Fibroblast of skin of abdomen (primary cell): ENCODE measurements at places on chromosomes 1 and 21.

DNA sequence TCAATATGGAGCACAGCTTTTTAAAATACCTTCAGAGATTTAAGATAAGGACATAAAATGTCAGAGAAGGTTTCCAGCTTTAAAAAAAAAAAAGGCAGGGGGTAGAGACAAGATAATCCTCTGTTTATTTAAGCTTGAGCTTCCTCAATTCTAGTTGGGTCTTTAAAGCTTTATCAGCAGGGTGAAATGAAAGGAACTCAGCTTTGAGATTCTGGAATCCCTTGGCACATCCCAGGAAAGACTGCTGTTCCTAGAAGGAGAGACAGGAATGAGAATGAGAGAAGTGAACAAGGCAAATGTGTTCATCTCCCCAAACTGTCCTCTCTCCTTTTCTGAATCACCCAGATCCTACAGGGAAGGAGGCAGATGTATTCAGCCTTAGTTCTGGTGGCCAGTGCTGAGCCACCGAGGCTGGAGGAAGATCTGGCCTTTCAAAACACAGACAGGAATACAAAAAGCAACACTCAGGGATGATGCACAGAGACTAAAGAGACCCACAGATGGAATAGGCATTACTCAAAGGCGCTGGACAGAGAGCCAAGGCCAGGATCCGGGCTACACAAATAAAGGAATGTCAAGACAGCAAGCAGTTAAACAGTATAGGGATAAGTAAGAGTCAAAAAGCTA, 385.8 kb upstream of the DUSP10 start:
- DNase-seq, result no peak

DNA sequence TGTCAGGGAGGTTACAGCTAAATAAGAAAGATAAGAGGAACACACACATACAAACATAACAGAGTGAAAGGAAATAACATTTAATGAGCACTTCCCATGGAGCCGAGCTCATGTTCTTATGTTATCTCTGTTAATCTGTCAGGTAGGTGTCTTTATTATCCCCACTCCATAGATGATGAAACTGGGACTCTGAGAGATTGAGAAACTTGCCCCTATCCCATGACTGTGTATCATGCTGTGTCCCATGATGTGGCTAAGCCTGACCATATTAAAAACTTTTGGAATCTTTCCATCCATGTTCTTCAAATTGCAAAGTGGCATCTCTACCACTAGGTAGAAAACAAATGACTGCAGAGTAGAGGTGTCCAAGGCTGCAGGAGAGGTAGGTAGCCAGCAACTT, 285.2 kb upstream of the SGIP1 start:
- no peak for DNase-seq

- DNase-seq, result peak; percentile 37
Measured at GRCh38 chr1:174982971-174983689, 16.6 kb upstream of the CACYBP start.

DNA sequence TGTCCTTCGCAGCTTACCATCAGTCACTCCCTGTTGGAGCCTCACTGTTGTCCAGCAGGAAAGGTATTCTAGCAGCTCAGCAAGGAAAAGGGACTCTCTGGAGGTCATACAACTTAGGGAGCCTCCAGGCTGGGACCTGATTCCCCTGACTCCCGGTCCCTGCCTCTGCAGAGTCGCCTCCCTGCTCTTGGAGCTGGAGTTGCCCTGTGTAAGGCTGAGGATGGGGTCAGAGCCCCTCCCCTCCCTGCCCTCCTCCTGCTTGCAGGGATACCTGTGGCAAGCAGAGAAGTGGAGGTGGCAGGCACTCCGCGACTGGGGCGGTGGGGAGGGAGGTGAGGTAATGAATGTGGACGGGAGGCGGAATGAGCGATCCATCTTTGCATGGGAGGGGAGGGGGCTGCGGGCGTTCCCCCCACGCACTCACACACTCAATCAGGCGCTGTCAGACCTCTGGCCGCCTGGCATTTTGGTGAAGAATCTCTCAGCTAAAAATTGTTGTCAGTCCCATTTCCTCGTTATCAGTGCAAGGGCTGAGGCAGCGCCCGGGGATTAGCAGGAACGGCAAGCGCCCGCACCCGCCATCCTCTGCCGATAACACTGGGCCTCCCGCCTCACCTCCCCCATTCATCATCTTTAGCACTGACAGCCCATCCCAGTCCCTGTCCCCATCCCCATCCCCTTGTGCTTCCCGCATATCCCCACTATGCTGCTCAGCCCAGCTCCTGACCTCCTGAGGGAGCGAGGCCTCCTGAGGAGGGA, 64.3 kb downstream of the TMEM53 start:
- DNase-seq, result no peak

DNA sequence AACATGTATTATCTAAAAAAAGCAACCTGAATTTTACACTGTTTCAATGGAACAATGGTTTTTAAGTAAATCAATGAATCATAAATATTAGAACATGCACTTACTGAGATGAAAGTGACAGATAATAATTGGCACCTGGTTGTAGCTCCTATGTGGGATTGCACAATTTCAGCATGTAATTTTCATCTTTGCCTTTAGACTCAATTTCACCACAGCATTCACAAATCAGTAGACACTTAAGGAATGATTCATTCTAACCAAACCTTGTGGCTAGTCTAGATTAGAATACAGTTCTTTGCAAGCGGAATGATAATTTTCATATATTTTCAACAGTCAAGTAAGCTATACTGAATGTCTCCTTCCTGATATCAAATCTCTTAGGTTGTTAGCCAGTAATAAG, 853.4 kb downstream of the KCNT2 start:
- peak; percentile 56 for DNase-seq

DNA sequence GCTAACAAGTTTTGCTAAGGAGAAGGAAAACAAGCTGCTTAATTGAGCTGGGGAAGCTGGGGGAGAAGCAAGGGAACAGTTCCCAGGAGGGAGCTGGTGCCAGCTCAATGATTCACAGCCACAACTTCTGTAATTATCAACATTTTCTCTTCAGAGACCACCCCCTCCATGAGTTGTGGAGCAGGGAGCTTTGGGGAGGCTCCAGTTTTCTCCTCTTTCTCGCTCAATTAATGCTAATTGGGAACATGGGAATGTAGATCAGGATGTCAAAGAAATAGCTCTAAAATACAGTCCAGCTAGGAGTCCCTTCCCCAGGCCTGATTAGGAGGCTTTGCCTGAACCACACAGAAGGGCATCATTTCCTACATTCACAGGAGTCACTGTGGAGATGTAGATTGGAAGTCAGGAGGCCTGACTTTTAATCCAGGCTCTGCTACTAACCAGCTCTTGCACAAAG, 12.1 kb upstream of the MNDA start:
- no peak for DNase-seq

DNA sequence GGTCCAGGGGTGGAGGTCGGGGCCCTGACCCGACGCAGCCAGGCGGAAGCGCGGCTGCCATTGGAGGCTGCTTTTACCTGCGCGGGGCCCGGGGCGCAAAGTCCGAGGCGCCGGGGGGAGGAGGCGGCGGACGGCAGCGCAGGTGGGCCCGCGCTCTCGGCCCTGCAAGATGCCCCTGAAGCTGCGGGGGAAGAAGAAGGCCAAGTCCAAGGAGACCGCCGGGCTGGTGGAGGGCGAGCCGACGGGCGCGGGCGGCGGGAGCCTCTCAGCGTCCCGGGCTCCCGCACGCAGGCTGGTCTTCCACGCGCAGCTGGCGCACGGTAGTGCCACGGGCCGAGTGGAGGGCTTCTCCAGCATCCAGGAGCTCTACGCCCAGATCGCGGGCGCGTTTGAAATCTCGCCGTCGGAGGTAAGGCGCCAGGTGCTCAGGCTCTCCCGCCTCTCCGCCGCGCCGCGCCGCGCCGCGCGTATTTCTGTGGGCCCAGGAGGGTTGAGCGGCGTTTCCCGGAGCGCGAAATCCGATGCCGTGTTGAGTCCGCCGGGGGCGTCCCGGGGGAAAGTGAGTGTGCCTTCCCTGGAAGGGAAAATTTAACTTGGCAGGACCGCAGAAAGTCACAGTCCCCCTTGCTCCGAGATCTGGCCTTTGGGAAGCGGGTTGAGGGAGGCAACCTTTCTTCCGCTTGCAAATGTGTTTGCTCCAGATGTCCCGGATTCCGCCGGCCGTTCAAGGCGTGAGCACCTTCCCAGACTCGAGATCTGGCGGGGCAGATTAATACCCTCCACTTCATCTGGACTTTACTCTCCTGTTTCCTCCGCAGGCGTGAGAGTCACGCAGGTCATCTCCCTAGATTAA, at the start of gene GIPC2:
Gene GIPC2 (plus strand): TSS at position 41 of the 853 bp plus-strand sequence. CDS start 129 bp downstream, at position 170.
- peak; percentile 17 for DNase-seq

DNA sequence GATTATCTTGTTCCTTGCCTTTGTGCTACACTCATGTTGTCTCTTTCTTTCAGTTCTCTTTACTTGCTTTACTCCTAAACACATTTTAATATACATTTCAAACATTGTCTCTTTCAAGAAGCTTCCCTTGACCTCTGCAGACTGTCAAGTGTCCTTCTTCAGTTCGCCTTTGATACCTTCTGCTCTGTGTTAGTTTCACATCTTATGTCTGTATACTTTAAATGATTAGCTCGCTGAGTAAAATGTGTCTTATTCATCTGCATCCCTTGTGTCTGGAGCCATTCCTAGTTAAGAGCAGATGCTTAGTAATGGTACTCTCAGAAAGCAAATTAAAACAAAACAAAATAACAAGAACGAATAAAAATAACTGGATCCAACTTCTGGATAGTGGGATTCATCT, 303.3 kb downstream of the S1PR1 start:
- DNase-seq, result no peak

DNA sequence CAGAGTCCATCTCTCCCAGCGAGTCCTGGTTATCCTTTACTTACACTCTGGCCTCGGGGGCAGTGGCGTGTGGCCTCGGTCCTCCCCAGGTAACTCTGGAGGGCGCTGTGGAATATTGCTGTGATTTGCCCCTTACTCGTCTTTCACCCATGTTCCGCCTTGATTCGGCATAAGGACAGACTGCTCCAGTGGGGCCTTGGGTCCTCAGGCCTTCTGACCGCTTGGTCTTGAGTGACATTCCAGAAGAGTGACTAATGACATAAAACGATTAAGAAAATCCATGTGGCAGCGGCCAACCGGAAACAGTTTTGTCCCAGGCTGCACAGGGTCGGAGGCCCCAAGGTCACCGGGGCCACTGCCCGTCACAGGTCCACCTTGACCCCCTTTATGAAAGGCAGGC, 11.0 kb downstream of the ICMT start:
- no peak for DNase-seq

- DNase-seq, result no peak
Measured at GRCh38 chr1:88376421-88376820, 307.7 kb upstream of the PKN2 start.

DNA sequence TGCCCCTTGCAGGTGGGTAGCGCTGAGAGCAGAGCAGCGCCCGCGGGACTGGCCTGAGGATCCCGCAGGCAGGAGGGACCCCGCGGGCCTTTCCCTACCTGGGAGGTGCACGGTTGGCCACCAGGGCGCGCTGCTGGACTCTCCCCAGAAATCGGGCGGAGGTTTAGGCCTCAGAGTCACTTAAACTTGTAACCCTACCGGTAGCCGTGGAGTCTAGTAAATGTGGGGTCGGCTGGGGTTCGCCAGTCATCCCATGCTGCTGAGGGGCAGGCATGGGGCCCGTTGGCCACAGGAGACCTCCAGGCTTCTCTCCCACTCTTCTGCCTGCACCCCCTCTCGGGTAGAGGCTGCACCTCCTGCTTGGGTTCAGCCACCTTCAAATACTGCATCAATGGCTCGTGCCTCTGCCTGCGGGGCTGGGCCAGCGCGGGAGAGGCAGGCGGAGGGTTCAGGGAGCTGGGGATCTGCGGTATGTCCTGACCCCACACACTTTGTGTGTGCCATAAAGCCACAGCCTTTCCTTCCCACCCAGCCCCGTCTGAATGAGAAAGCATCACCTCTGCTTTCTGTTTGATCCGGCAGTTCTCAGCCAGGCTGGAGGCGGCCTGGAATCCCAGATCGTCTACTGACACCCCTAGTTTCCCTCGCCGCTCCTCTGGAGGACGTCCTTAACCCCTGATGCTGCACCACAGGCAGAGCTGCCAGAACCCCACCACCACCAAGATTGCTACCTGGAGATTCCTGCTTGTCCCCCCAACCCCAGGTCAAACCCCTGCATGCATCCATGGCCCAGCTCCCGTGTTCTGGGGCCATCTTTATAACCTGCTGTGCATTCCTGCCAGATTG, 12.3 kb upstream of the GSTM4 start:
- peak; percentile 68 for DNase-seq

DNA sequence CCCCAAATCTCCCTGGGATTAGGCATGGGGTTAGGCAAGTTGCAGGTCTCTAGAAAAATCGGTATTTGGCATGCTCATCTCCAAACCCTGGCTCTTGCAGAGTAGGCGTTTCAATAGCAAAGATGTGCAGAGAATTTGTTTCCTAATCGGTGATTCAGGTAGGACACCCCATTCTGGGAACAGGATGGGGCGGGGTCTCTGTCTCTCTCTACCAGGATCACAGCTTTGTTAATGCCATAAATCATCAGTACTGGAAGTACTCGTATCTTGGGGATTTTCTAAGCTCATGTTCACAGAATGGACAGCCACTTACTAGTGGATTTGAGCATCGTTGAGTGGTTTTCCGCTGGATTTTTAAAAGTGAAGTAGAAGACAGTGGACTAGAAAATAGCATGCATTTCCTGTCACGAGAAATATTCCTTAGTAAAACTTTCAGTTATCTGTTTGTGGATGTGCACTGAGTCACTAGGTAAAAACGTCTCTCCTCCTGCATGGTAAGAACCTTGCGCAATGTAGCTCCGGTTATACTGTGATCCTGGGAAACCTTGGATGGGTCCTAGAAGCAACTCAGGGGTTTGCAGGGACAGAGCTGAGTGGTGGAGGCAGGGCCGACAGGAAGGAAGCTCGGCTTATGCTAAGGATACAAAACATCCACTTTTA, 5.1 kb downstream of the TMEM51 start:
- DNase-seq, result peak; percentile 68

GRCh38 chr1:241639623-241640148, 483 bp downstream of the CHML start:
- peak; percentile 38 for DNase-seq

GRCh38 chr1:166464333-166464732, 297.5 kb upstream of the FAM78B start:
- DNase-seq, result no peak

DNA sequence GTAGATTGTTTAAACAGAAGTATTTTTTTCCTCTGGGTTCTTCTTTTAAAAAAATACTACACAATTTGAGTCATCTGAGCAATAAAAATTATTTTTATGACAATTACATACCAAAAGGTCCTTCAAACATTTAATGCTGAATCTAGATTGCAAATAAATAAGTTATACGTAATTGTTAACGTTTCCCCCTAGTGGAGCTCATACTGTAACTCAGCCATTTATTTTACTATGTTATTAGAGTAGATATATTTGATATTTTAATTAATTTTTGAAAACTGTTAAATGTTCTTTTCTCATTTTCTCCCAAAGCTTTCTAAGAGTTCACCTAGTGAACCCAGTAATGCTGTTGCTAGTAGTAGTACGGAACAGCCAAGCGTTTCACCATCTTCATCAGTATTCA, 33.5 kb downstream of the ZMYM1 start:
- DNase-seq, result no peak

- DNase-seq, result no peak
Measured at GRCh38 chr1:26353210-26353859, 595 bp downstream of the CRYBG2 start.
